ENCODE measurements at places on chromosomes 4 and X.

DNA sequence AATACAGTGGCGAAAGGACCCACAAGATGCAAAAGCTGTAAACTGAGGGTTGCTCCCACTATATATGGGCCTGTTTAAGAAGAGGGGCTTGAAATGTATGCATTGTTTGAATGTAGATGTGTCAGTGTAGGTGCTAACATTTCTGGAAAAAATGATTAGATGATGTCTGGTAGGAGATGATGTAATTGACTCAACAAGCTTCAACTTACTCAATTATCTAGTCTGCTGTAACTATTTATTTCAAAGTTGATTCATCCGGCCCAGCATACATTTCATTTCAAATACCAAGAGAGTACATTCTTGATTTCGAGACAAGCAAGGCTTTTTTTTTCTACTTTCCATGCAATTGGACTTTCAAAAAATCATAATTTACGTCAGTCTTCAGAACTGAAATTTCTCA, 9.3 kb upstream of the ENAM start:
- no peak for DNase-seq

DNA sequence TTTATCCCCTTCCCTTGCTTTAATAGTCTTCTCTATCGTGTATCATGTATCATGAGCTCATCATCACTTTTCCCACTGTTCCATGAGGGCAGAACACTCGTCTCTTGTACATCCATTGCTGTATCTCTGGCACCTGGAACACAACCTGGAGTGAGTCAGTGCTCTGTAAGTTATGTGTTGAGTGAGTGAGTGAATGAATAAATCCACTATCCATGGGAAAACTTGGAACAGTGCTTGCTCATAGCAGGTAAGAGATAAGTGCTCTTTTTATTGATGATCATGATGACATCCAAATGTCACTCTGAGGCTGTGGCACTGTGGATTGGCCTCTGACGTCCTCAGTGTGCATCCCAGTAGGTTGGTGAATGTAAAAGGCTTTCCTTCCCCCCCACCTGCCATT, 4.3 kb downstream of the FGFBP1 start:
- no peak for DNase-seq

DNA sequence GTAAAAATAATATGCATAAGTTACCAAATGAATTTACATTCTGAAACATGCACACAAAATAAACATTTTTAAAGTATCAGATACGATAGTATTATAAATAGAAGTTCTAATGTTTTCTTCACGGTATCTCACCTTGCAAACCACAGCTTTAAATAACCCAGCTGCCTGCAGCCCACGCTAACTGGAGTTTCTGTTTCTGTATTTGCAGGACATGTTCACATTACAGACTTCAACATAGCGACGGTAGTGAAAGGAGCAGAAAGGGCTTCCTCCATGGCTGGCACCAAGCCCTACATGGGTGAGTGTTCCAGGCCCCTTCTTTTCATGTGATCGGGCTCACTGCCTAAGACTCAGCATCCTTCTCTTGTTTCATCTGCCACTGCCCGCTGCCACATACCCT, 291.7 kb downstream of the EVC2 start:
- no peak for DNase-seq

- DNase-seq = no peak
These were observed 66.9 kb downstream of the PARM1 start for GRCh38 chr4:74999714-75000309.

DNA sequence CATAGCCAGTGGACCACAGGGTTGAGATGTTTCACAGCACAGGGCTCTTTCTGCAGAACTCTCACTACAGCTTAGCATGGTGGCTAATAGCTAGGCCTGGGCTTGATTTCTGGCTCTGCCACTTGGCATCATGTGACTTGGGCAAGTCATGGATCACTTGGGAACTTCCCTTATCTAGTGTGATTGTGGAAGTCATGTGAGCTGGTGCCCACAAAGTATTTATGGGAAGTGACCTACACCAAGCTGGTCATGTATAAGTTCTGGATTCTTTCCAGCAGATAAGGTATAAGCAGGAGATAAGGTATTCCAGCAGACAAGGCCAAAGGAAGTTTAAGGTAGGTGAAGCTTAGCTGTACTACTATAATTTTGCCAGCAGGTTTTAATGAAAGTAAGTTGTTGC, 61.0 kb downstream of the REELD1 start:
- DNase-seq = peak; percentile 61

DNA sequence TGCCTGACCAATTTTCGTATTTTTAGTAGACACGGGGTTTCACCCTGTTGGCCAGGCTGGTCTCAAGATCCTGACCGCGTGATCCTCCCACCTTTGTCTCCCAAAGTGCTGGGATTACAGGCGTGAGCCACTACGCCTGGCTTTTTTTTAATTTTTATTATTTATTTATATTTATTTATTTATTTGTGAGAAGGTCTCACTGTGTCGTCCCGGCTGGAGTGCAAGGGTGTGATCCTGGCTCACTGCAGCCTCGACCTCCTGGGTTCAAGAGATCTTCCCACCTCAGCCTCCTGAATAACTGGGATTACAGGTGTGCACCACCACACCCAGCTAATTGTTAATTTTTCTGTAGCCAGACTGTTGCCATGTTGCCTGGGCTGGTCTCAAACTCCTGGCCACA, 141.1 kb downstream of the CRLF2 start:
- no peak for DNase-seq

DNA sequence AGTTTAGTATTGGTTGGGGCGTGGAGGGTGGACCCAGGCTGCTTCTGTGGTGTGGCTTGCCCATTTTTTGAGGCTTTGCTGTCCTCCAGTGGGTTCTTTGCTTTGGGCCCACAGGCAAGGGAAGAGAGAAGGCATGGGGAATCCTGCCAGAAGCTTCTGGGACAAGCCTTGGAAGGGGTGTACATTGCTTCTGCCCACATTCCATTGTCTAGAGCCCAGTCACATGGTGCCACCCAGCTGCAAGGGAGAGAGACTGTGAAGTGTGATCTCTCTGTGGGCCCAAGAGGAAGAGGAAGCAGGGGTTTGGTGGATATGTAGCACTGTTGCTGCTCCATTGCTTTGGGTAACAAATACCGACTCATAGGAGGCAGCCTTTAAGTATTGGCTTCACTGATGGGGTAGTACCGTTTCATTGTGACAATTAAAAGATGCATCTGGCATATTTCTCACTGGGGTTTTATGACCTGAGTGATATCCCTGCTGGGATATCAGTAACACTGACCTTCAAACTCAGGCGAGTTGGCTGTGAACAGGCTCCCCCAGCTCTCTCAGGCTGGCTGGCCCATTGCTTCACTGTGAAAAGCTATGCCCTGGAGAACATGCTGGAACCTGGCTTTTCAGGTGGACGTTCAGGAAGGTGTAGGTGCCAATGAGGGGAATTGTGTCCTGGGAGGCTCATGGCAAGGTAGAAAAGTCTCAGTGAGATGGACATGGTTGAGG, 85.9 kb downstream of the CLDN34 start:
- DNase-seq = no peak

DNA sequence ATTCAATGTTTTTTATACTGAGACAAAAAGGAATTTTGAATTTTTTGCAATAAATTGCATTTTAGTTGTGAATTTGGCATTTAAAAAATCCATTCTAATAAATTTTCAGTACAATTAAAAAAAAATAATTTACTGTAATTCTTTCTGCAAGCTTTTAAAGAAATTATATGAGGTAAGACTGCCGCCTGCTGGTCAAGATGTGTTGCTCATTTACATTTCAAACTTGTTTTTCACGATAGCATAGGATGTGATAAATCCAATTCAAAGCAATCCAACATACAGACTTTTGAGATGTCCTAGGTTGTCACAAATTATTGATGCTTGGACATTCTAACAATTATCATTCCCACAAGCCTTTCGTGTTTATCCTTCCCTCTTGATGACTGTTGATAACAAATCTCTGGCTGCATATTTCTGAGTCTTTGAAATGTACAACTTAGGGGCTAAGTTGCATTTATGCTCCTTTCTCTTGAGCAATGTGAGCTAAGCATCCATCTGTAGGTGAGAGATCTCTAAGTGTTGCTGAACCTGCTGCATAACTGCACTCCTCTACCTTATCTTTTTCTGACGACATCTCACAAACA, 21.7 kb upstream of the MFAP3L start:
- no peak for DNase-seq
